ENCODE measurements at places on chromosomes 16 and 17.
A peak's percentile ranks its signal among the peaks of the same experiment; 100 is the strongest.

DNA sequence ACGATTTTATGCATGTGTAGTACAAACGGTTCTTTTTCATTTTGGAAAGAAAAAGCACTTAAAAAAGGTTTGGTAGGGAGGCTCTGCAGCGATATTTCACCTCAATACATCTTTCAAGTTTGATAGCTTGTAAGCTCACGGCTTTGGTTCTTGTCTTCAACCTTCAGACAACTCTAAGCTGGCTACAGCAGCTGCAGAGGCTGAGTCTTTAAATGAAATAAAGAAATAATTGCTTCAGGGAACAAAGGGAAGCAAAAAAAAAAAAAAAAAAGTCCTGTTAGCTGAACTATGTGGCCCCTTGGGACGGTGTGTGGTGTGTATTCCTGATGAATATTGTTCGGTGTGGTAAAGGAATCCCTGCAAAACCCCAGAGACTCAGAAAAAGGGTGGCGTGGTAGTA lies 265.1 kb downstream of the NTN1 start:
- DNase-seq = no peak

DNA sequence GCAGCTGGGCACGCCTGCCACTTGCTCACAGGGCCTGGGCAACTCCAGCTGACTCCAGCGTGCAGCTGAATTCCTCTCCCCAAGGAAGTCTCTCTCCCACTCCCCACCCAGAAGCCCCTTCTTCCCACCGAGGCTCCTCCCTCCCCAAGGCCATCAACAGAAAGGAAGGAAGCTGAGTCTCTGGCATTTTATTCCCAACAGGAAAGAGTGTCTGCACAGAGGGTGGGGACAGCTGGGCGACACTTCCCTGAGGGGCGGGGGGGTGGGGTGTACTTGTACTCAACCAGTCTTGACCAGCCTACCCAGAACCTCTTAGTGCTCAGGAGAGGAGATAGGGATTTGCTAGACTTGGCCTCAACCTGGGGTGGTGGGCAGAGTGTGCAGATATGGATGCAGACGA lies at the start of gene EXOC3L1:
Gene EXOC3L1, minus strand, starts transcription at position 96 of the 400 bp plus-strand sequence. CDS start 460 bp downstream, outside the sequence.
- no peak for DNase-seq

GRCh38 chr16:79850348-79850747 lies 249.8 kb upstream of the MAF start:
- no peak for DNase-seq

DNA sequence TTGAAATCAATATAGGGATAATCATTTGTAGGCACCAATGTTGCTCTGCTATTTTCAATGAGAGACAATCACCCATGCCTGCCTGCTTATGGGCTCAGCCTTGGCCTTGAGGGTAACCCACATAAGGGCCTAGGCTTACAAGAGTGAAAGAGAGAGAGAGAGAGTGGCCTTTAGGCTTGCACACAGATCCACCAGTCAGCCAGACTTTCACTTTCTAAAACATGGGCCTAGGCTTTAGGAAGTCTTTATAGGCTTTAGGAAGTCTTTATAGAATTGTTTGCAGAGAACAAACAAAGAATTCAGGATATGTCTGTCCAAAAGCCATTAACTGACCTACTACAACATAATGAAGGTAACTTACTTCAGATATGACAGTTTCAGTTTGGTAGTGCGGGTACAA lies 3.4 kb downstream of the ABCA9 start:
- no peak for DNase-seq

GRCh38 chr17:42333053-42333452 lies 44.8 kb downstream of the STAT5A start:
- no peak for DNase-seq

DNA sequence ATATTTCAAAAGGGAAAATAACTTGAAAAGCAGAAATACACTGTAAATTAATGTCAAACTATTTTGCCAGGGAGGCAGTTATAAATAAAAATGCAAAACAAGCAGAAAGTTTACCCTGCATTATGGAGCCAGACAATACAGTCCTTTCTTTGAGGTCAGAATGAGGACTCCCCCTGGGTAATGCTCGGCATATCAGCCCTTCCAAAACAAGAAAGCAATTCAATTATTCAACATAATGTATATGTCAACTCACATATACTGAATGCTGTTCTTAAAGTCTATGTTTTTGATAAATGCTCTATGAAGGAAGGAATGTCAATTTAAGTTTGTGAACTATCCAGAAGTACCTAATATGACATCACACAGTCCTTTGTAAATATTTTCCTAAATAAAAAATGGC lies 72.4 kb downstream of the TTC19 start:
- DNase-seq = no peak

GRCh38 chr16:75377729-75378386 lies 55.4 kb downstream of the CFDP1 start:
- DNase-seq = no peak

GRCh38 chr16:17773698-17774101 lies 302.9 kb upstream of the XYLT1 start:
- DNase-seq = no peak

DNA sequence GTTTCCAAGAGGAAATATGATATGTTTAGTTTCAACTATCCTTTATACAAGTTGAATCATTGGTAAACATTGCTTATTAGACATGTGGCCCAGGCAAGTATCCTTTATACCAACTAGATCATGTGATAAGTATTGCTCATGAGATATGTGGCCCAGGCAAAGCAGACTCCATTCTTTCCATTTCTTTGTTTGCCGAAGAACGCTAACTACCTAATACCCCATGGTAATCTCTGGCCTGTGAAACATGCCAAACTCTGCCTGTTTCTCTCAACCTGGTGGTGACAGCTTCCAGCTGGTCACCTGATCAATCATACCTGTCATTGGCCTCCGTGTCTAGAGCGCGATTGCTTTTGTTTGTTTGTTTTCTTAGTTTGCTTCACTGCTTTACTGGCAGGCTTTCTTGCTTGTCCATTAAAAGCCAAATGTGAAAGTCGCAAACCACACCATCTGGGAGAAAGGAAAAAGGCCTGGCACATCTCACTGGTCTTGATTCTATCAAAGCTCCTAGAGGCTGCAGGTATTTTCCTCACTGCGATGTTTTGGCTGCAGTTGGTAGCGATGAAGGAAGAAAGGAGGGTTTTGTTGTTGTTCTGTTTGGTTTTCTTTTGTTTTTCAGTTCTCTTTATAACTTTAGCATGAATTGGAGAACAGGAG lies 686.2 kb downstream of the KCNJ2 start:
- no peak for DNase-seq

GRCh38 chr16:21611198-21611555 lies 11.8 kb downstream of the METTL9 start:
- no peak for DNase-seq

GRCh38 chr17:67359960-67360791 lies 6.2 kb downstream of the PSMD12 start:
- DNase-seq = peak; percentile 68

DNA sequence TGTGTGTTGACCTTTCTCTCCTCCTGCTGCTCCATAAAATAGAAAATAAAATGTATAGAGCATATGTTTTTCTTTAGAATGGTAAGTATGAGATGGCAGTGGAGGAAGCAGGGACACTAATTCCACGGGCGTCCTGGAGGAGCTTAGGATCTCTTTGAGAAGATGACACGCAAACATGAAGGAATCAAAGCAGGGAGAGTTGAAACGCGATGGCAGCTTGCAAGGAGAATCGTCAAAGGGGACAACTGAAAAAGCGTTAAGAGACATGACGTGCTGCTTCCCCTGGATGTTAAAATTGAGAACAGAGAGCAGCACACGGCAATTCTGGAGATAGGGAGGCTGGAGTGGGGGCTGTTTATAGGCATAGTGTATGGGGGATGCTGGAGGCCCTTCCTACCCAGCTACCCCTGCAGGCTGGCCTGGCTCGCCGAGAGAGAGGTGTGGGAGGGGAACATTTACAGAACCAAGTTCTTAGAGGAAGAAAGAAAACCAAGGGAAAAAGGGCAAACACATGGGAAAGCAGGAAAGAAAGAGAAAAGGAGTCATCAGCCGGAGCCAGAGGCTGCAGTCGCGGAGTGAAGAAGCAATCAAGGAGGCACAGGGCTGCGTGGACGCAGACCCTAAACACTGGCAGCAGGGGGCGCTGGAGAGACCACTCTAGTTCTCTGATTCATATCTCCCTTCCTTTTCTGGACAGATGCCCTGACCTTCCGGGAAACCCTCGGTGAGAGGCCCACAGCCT lies 55.8 kb downstream of the MYH13 start:
- peak; percentile 13 for DNase-seq

- no peak for DNase-seq
Observed at GRCh38 chr17:70804161-70804560, 634.8 kb downstream of the KCNJ2 start.

DNA sequence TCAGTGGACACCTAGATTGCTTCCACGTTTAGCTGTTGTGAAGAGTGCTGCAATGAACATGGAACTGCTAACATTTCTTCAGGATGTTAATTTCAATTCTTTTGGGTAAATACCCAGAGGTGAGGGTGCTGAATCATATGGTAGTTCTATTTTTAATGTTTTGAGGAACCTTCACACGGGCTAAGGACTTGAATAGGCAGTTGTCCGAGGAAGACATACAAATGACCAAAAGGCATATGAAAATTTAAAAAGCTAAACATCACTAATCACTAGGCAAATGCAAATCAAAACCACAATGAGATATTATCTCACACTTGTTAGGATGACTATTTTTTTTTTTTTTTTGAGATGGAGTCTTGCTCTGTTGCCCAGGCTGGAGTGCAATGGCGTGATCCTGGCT lies 173.3 kb downstream of the PRKCB start:
- no peak for DNase-seq

DNA sequence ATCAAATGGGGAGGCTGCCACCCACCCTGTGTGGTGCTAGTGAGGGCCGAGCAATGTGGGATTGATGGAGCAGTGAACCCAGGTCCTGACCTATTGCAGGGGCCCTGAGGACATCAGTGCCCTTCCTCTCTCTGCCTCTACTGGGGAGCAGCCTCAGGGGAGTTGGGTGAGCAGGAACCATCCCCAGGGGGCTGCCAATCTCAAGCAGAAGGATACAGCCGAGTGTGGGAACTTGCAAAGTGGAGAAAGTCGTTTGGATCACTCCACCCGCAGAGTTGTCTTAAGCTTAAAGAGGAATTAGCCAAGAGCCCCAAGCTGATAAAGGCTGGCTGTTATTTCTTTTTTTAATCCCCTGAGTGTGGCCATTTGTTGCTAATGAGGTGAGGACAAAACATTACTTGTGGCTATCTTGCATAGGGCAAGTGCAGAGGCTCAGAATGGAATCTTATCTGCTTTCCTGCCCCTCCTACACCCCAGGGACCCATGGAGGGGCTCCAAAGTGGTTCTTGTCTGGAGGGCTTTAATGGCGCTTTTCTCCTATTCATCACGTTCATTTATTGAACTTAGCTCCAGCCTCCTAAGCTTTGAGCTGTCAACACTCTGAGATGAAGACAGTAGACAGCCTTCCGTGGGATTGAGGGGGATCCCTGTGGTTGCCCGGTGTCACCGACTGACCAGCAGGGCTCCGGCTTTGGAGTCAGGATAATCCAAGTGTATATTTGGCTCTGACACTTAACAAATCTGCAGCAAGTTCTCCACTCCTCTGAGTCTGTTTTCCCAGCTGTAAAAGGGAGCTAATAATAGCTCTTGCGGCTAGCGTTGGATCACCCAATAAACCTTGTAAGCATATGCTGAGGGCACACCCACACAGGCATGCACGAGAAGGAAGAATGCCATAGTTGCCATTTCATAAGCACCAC lies 45.1 kb downstream of the MYH11 start:
- DNase-seq = no peak

DNA sequence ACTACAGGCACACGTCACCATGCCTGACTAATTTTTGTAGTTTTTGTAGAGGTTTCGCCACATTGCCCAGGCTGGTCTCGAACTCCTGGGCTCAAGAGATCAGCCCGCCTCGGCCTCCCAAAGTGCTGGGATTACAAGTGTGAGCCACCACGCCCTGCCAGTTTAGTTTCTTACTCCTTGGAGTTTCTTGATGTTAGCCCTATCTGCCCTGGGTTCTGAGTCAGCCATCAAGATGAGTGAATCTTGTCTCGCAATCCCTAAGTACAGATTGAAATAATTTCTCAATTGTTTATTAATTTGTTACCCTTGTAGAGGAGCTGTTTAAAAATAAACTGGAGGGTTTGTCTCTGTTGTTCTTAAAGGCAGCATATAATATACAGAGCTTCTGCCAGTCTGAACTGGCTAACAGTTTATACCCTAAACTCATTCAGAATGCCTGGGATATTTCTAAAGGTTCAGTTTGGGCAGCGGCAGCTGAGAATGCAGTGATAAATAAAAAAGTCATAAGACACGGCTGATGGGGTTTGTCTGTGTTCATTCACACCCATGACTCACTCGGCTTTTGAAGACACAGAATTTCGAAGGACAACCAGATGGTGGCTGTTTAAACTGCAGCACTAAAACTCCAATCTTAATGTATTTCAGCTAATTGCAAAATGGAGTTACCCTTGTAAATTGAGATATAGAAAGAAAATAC lies 39.6 kb downstream of the GPRC5B start:
- DNase-seq = no peak

DNA sequence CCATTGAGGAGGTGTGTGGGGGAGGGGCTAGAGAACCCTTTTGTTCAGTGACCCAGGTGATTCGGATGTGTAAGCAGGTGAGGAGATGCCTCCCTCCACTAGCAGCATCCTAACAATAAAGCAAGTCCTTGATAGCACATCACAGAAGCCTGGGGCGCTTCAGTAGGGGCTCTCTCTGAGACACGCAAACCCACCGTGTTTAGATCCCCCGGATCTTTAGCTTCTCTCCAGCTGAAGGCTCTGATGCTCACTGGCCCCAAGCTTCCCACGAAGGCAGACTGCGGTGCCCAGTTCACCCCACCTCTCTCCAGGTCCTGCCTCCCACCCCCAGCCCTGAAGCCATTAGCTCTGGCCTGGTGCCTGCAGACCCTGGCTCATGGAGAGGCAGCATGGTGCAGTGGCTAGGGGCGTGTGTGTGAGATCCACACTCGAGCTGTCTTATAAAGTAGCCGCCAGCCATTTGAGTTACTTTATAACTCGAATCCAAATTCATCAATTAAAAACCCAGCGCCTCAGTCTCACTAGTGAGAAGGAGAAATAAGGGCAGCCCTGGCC lies 204.7 kb upstream of the TNRC6C start:
- no peak for DNase-seq

DNA sequence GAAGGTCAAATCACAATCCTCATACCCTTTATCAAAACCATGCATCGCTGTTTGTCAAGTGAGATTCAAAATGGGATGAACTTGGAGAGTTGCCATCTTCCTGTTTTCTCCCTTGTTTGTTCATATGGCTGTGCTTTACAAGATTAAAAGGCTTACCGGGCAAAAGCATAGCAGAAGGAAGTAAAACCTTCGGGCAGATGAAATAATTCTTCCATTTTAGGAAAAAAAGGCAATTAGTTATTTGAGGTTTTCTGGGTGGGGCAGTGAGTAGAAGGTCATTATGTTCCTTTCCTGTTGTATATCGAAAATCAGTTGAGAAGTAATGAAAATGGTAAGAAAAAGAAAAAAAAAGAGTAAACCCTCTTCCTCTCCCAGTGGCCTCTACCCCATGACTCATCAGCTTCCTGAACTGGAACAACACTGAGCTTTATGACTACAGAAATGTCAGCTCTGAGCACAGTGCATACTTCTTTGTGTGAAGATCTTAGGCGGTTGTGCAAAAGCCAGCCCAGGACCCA lies 369.2 kb downstream of the CDH13 start:
- DNase-seq = no peak
